Hematopoietic multipotent progenitor cell (in vitro differentiated cells): ENCODE measurements at places on chromosomes 1 and 21.

DNA sequence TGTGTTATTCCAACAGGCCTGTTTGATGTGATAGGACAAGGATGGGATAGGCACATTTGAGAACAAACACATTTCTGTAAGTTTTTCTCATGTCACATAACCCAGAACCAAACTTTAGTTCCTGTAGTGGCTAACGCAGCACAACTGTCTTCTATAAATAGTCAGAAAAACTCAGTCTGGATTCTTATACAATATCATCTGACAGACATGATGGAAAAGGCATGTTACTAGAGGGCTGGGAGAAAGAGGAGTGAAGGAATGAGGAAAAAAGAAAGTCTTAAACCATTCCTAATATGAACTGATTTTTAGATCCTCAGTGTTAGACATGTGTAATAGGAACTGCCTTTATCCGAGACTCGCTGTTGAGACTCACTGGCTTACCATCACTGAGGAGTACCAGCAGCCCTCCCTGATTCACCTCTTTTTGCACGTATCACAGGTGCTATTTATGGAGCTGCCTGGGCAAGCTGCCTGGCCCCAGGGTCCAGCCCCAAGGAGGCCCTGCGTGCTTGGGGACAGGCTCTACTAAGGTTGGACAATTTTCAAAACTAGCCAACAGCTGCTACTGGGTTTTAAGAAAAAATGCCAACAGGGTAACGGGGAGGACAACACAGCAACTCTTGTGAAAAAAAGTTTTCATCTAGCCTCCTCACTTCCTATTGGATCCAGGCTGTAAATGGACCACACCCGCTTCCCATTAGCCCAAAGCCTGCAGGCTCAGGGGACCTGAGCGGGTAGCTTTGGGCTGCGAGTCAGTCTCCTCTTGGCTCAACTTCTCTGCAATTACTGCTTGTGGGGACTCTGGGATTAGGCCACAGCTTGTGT lies 30.7 kb upstream of the SERBP1 start:
- no peak for DNase-seq

DNA sequence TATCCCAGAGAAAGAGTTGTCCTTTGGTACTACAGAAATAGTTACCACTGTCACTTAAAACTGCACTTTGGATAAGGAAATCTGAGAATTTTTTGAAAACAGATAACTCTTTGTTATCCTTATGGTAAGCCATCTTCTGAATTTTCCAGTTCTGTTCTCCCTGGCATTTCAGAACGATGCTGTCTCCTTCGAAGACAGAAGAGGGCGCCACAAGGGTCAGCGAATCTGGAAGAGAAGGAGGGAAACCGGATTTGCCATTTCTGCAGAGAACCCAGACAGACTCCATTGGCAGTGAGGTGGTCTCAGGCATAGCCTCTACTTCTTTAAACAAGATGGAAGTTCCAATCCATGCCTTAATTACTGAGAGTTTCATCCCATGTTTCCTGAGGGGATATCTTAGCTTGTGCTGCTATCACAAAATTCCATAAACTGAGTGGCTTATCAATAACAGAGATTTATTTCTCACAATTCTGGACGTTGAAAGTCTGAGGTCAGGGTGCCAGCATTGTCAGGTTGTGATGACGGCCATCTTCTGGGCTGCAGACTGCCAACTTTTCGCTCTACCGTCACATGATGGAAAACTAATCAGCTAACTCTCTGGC lies 6.4 kb downstream of the FCRL2 start:
- no peak for DNase-seq

GRCh38 chr1:66981679-66982078 lies 56.9 kb downstream of the MIER1 start:
- peak; percentile 57 for DNase-seq

- peak; percentile 33 for DNase-seq
These were observed at the start of gene FABP3 for GRCh38 chr1:31373056-31373896. Gene FABP3 (minus strand): TSS chr1:31373076. CDS start chr1:31373014, 62 bp downstream.

DNA sequence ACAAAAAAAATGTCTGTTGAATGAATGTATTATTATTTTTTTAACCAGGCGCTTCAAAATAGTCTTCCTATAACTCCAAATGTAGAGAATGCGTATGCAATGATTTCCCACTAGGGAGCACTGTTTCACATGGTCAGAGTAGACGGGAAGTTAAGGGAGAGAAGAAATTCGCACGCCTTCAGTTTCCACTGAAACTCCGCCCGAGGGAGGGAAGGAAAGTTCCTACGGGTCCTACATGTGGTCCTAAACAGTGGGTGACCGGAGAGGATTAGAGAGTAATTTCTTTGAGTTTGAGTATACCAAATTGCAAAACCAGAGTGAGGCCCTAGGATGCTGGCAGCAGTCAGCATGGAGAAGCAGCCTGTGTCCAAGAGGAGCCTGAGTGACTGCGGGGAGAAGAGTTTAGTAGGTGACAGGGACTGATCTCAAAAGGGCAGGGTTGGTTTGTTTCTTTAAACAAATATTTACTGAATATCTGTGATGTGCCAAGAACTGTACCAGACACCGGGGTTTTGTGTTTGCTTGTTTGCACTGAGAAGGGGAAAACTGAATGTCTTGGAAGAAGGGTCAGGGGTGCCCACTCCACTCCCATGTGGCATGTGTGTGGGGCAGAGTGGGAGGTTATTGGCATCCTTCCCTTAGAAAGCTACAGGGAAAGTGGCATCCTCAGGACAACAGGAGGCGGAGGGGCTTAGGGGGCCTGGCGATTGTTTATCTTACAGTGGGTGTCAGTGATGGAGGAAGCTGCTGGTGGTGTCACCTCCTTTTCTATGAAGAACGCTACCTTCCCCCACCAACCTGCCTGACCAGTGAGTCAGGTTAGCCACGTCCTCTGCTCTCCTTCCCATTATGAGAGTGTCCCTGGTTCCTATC lies 22.8 kb downstream of the RNU5D-1 start:
- peak; percentile 73 for DNase-seq

- DNase-seq, result peak; percentile 91
These were observed 1.4 kb downstream of the KLHL21 start for GRCh38 chr1:6601049-6601922.

DNA sequence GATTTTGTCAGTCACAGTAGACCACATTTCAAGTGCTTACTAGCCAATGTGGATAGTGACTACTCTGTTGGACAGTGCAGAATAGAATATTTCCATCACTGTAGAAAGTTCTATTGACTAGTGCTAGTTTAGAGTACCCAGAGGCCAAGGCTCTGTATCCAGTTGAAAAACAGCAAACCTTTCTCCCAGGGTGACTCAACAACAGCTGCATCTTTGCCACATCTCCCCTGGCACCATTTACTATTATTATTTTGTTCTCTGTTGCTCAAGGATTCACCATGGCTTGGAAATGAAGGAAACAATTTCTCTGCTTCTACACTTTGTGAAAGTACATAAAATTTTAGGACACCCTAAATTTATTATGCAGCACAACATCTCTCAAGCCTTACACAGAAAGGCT lies 85.3 kb upstream of the WDR26 start:
- no peak for DNase-seq

DNA sequence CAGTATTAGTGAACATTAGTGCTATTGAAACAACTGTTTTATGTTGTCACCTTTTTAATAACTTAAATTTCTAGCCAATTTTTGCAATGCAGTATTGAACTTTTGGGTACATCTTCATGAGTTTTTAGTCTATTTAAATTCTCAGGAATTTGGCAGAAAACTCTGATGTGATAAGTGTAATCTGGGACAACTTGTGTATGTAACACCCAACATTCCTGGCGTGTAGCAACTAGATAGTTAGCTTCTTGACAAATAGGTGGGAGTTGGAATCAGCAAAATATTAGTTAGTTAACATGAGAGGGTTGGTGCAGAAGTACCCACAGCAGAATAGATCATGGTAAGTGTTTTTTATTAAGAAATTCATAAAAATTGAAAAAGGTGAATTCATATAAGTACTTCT lies 111.6 kb downstream of the ITSN1 start:
- no peak for DNase-seq

DNA sequence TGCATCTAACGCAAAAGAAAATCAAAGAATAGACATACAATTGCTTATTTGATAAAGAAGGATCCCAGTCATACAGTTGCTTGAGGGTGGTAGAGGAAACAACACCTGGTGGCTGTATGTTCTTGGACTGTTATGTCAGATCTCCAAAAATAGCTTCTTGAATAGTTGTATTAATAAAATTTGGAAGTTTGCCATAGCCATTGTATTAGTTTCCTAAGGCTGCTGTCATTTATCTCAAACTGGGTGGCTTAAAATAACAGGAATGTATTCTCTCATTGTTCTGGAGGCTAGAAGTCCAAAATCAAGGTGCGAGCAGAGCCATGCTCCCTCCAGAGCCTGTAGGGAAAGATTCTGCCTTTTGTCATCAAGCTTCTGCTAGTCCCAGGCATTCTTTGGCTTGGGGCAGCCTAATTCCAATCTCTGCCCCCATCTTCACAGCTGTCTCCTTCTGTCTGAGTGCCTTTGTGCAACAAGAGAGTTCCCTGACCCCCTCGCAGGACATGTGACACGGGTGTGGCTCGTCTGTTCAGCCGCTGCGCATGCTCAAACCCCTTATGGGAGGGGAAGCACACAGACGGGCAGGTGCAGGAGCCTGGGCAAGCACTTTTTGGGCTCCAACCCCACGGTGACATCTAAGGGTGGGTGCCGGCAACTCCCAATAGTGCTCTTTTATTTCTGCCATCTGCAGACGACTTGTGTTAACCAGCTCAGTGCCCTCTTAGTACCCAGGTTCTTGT lies 21.7 kb upstream of the GRIK1 start:
- DNase-seq, result no peak

- no peak for DNase-seq
These were observed 22.8 kb downstream of the NADK start for GRCh38 chr1:1755426-1755825.

GRCh38 chr1:51634618-51635017 lies 17.7 kb downstream of the OSBPL9 start:
- DNase-seq, result no peak

- DNase-seq, result no peak
These were observed 164.2 kb downstream of the HIVEP3 start for GRCh38 chr1:41754540-41754939.

DNA sequence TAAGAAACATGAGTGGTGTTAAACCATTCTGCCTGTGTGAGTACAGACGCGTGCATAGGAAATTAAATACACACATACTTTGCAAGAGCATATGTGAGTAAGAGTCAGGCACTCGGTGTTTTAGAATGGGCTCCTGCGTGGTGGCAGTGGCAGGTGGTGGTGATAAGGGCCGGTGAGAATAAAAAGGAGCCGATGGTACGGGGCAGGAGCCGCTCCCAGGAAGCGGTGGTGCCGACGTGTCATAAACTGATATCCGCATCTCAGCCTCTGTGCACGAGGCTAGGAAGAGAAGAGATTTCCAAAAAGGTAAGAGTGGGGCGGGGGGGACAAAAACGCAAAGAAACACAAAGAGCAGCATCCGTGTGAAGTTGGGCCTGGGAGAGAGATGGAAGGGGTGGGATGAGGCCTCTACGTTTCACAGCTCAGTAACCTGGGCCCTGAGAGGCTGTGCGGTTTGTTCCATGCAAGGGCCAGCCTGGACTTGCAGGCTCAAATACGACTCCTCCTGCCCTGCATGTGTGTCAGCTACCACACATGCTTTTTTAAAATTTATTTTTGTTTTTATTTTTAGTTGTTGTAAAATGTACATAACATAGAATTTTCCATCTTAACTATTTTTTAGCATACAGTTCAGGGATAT lies 127.7 kb upstream of the COL6A1 start:
- no peak for DNase-seq

- no peak for DNase-seq
These were observed 22.5 kb downstream of the PCSK9 start for GRCh38 chr1:55061706-55062321.
